Mesangial cell (primary cell): ENCODE measurements at places on chromosomes 3 and 15. TPM values are rescaled to one million over a fixed set of nuclear protein-coding genes. Genes with fewer than 3 reads are reported as not detected.

The GOLGA8O gene
- total RNA-seq: not detected in 2 replicates

The SAMMSON gene
- not detected in 2 replicates for total RNA-seq

The GDPGP1 gene
- 7.9 and 8.1 TPM in 2 replicates for total RNA-seq

The RAB6B gene
- total RNA-seq: 1.3 and 3.3 TPM in 2 replicates

The XYLB gene
- total RNA-seq: 1.0 and 2.0 TPM in 2 replicates

The FSIP1 gene
- total RNA-seq: 0.16 and 0.25 TPM in 2 replicates

The RPLP1 gene
- 358 and 465 TPM in 2 replicates for total RNA-seq

The ARGFX gene
- total RNA-seq: not detected in 2 replicates

The CMTM8 gene
- 7.3 and 8.9 TPM in 2 replicates for total RNA-seq

The TLR9 gene
- total RNA-seq: not detected in 2 replicates

The EXD1 gene
- total RNA-seq: under 0.01 TPM in 1 of 2 replicates, not detected in the other

The CCR9 gene
- total RNA-seq: under 0.01 TPM in 1 of 2 replicates, not detected in the other

The CRABP1 gene
- total RNA-seq: not detected in 2 replicates

The CTXN2 gene
- total RNA-seq: under 0.01 TPM in 1 of 2 replicates, not detected in the other

The FEZF2 gene
- not detected in 2 replicates for total RNA-seq

The VIPR1 gene
- not detected in 2 replicates for total RNA-seq

The KCNAB1 gene
- 0.16 TPM in 1 of 2 replicates, not detected in the other for total RNA-seq

The THAP10 gene
- 2.7 and 3.7 TPM in 2 replicates for total RNA-seq

The EIF4E3 gene
- 2.0 and 4.2 TPM in 2 replicates for total RNA-seq

The TM2D3 gene
- total RNA-seq: 21.3 and 24.8 TPM in 2 replicates

The TMC3 gene
- not detected in 2 replicates for total RNA-seq

The ARL14 gene
- total RNA-seq: not detected in 2 replicates

The SLC12A1 gene
- under 0.01 and 0.25 TPM in 2 replicates for total RNA-seq

The SOX2 gene
- total RNA-seq: not detected in 2 replicates

The CELF6 gene
- total RNA-seq: 0.13 TPM in 1 of 2 replicates, not detected in the other

The MYLK gene
- total RNA-seq: 98.6 and 155 TPM in 2 replicates

The ATXN7 gene
- total RNA-seq: 4.7 and 8.1 TPM in 2 replicates

The OCA2 gene
- total RNA-seq: 0.49 and 0.76 TPM in 2 replicates

The HGD gene
- total RNA-seq: 1.6 and 4.7 TPM in 2 replicates

The NPRL2 gene
- 21.0 and 25.4 TPM in 2 replicates for total RNA-seq

The BAHD1 gene
- total RNA-seq: 9.6 and 13.9 TPM in 2 replicates

The CLDN18 gene
- total RNA-seq: not detected in 2 replicates

The RTP3 gene
- not detected in 2 replicates for total RNA-seq

The NOX5 gene
- 0.16 and 1.1 TPM in 2 replicates for total RNA-seq

The TF gene
- total RNA-seq: under 0.01 and 0.16 TPM in 2 replicates

The STRC gene
- not detected in 2 replicates for total RNA-seq

The TM4SF18 gene
- 0.51 TPM in 1 of 2 replicates, not detected in the other for total RNA-seq

The SIN3A gene
- 33.0 and 34.9 TPM in 2 replicates for total RNA-seq

The INKA1 gene
- total RNA-seq: 0.76 and 0.81 TPM in 2 replicates

The PXYLP1 gene
- 5.4 and 15.8 TPM in 2 replicates for total RNA-seq

The CNTN3 gene
- total RNA-seq: under 0.01 TPM in 1 of 2 replicates, not detected in the other

The FBXL2 gene
- 10.4 and 22.8 TPM in 2 replicates for total RNA-seq
